ENCODE measurements at places on chromosomes 3 and 15.
A peak's percentile ranks its signal among the peaks of the same experiment; 100 is the strongest.

- DNase-seq: no peak
These were observed 3.4 kb upstream of the SYNM start for GRCh38 chr15:99101501-99101900.

GRCh38 chr3:114299941-114300624 lies 6.3 kb downstream of the TIGIT start:
- no peak for DNase-seq

GRCh38 chr3:1583044-1583443 lies 490.2 kb downstream of the CNTN6 start:
- DNase-seq: no peak

GRCh38 chr3:185103359-185104127 lies 49.3 kb downstream of the C3orf70 start:
- DNase-seq: no peak

DNA sequence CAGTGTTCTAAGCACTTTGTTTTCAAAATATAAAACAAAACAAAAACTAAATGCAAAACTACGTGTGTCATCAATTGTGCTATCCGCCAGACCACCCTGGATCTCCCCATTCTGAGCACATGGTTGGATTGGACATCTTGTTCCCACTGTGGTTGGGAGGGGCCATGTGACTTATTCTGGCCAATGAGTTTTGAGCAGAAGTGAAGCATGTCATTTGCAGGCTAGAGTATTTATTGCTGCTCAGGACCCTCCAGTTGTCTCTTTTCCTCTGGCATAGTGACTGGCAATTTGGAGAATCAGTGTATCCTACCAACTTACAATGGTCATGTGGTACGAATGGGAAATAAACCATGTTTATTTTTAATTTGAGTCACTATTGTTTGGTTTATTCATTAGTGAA lies 70.2 kb upstream of the ST8SIA2 start:
- no peak for DNase-seq

- no peak for DNase-seq
These were observed 73.8 kb upstream of the PCSK6 start for GRCh38 chr15:101563176-101563796.

GRCh38 chr15:35005933-35006332 lies 17.8 kb upstream of the ZNF770 start:
- no peak for DNase-seq

- no peak for DNase-seq
These were observed 633.6 kb downstream of the ZNF385D start for GRCh38 chr3:21117370-21117769.

GRCh38 chr3:108300103-108300849 lies 3.9 kb downstream of the HHLA2 start:
- no peak for DNase-seq

- DNase-seq: no peak
These were observed 28.1 kb downstream of the DNAJB8 start for GRCh38 chr3:128438488-128439072.

DNA sequence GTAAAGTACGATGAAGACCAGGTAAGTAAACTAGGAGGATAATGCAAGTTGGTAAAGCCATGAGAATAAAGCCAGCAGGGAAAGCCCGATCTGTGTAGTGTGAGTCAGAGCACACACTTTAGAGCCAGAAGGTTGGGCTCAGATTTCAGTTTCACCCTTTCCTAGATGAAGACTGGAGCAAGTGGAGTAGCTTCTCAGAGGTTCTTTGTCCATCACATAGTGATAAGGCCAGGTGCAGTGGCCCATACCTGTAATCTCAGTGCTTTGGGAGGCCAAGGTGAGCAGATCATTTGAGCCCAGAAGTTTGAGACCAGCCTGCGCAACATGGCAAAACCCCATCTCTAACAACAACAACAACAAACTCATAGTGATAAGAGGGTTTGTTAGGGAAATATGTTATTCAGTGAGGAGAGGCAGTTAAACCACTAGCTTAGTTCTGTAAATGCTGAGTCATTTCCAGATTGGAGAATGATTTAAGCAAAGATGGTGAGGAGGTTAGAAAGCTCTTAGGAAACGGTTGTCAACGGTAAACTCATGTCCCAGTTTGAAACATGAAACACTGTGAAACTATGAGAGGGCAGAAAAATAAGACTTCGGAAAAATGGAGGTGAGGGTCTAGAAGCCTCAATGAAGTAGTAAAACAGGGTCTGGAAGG lies 39.0 kb downstream of the IL12A start:
- no peak for DNase-seq

DNA sequence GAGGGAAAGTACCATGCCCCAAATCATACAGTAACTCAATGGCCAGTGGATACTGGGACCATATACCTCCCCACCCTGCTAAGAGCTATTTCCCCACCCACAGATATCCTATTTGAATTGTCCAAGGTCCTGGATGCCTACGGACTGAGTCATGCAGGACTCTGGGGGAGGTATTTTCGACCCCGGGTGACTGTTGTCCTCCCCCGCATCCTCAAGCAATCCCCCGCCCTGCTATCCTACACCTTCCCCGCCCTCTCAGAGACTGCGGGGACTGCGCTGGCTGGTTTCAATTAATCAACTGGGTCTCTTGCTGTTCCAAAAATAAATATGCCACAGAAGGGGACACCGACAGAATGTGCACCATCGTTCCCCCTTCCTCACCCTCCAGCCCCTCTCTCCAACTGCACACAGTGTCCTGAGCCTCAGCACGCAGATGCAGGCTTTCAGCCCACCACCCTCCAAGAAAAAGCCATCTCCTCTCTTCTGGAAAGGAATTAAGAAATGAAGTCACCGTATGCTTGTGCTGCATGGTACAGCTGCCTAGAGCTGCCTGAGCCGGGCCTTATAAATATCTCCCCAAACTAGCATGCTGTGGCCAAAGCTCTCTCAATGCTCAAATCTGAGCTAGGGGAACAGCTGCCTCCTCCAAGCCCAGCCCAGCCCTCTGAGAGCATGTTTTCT lies 8.1 kb downstream of the CAV3 start:
- no peak for DNase-seq

- no peak for DNase-seq
These were observed 2.3 kb downstream of the LRRC28 start for GRCh38 chr15:99253381-99254090.

DNA sequence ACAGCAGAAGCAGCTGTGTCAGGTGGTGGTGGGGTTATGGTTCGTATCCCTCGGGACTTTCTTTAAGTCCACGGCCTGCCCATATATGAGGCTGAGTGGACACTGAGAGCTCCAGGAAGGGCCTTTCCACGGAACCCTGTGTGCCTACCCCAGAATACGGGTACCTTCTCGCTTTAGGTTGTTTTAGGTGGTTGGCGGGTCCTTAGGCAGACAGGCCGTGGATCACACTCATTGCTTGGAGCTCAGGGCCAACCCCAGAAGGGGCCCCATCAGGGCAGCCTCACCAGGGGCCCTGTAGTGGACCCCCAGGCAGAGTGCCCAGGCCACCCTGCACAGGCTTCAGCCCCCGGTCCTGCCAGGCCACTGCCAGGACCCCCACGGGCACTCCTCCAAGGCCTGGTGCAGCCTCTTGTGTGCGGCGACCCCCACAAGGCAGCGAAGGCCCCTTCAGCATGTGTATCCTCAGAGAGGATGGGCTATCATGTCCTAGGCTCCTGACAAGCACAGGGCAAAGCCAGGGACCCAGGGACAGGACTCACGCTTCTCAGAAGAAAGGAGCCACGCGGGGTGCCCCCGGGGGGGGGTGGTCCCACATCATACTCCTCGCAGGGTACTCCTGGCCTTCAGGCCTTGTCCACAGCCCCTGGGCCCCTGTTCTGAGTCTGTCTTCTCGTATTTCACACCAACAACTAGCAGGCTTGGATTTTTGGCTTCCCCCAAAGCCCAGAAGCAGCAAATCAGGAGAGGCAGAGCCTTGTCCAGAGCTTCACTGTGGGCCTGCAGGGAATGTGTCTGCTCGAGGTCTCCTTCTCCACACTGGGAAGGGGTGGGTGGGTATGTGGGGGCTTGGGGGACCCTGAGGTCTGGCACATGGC lies 93.4 kb downstream of the LRRK1 start:
- no peak for DNase-seq

DNA sequence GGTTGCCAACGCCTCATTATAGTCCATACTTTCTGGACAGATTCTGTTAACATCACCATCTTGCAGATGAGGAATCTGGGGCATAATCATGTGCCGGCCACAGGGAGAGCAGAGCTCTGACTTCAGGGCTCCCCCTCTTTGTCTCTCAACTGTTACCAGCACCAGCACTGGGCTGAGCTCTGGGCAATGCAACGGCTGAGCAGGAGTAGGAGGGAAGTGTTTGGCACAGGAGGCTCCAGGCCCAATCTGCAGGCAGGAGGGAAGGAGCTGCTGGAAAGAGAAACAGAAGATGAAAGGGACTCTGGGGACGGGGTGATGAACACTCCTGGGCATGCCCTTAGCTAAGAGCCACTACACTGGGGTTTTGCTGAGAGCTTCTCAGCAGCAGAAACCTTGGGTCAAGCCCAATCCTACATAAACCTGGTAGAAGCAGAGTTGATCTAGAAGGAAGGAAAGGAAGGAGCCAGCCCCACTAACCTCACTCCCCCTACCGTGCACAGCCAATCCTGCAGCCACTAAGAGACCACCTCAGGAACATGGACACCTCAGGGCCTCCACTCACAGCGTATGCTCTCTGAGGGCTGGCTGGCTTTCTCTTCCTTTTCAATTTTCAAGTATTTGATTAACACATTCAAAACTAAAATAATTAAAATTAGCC lies 73.1 kb upstream of the SPATA12 start:
- DNase-seq: no peak

DNA sequence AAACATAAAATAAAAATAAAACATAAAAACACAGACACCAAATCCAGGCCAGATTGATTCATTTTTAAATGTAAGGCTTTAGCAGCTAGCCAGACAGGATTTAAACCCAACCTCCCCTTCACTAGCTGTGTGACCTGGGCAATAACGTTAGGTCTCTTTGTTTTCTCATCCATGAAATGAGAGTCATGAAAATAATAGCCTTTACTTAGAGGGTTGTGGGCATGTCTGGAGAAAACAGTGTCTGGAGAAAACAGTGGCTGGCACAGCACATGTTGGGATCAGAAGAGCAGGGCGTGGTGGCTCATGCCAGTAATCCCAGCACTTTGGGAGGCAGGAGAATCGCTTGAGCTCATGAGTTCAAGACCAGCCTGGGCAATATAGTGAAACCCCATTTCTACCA lies 1.9 kb upstream of the DPPA4 start:
- no peak for DNase-seq

GRCh38 chr15:75844629-75845335 lies 1.5 kb downstream of the UBE2Q2 start:
- DNase-seq: no peak

GRCh38 chr3:197331131-197331530 lies 32.7 kb upstream of the DLG1 start:
- DNase-seq: no peak

- no peak for DNase-seq
These were observed 18.0 kb upstream of the HTR3E start for GRCh38 chr3:184078851-184079250.

- DNase-seq: peak; percentile 41
These were observed 88.8 kb downstream of the MEGF11 start for GRCh38 chr15:66164788-66165187.

GRCh38 chr3:131543714-131544113 lies 40.9 kb upstream of the MRPL3 start:
- peak; percentile 22 for DNase-seq

DNA sequence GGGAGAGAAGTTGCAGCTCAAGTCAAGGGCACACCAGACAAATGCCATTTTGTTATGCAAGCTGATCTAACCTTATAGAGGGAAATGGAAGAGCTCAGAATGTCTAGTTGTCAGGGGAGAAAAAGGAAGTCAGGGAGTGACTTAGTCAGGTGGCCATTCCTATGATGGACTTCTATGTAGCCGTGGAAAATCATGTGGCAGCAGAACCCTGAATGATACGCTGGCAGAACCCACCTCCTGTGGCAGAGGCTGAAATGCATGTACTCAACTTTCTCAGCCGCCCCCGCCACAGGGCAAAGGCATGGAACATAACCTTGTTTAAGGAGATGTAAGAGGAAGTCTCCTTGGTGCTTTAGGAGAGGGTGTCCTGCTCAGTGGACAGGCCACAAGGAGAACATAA lies 37.7 kb upstream of the PARL start:
- no peak for DNase-seq

DNA sequence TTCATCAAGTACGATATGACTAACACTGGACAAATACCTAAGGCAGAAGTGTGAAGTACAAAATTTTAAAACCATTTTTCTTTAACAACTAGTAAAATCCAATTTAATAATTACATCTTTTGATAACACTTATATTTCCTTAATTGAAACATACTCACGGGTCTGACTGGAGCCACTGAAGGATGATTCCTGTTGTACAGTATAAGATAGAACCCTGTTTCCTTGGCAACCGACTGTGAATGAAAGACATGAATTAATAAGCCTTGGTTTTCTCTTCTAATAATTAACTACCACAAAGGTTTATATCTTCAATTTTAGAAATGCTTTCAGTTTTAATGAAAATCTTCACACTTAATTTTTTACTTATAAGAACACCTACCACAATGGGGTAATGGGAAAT lies 19.4 kb downstream of the DHX36 start:
- DNase-seq: no peak

GRCh38 chr3:142088522-142088921 lies 60.8 kb downstream of the TFDP2 start:
- DNase-seq: no peak

DNA sequence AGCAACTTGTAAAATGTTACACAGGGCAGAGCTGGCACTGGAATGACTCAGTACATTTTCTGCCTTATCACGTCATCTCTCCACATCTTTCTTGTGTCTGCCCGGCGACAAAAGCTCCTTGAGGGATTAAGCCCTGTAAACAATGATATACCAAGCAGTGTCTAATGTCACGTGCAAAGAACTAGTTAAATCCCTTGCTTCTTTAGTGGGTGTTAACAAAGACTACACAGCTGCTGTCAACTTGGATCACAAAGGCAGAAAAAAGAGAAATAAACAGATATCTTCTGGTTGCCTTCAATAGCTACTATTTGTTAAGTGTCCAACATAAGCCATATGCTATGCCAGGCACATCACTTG lies 48.1 kb upstream of the FRMD4B start:
- DNase-seq: no peak

- DNase-seq: peak; percentile 54
These were observed at the start of gene NR2F2 for GRCh38 chr15:96330450-96331143. NR2F2 (plus strand) TSS chr15:96330700; CDS start chr15:96332106, 1,406 bp downstream.

GRCh38 chr15:96657096-96657495 lies 326.6 kb downstream of the NR2F2 start:
- no peak for DNase-seq
